Camera-type eye (tissue), 1 donor: ENCODE measurements at places on chromosomes 3 and 15. TPM values are rescaled to one million over a fixed set of nuclear protein-coding genes. Genes with fewer than 3 reads are reported as not detected.

Gene TMC3
- total RNA-seq, result 0.22 TPM

Gene SORD
- 25.8 TPM for total RNA-seq

Gene FES
- total RNA-seq, result 35.7 TPM

Gene SLC24A5
- total RNA-seq, result 22.1 TPM

Gene LAMB2
- 450 TPM for total RNA-seq

Gene FSD2
- total RNA-seq, result 2.9 TPM

Gene KLHL18
- total RNA-seq, result 44.2 TPM

Gene LYSMD4
- 29.0 TPM for total RNA-seq

Gene ARL8B
- 67.8 TPM for total RNA-seq

Gene PTH1R
- 14.7 TPM for total RNA-seq

Gene FEZF2
- total RNA-seq, result 14.3 TPM

Gene ITIH3
- total RNA-seq, result 0.66 TPM

Gene CHRNA5
- 3.6 TPM for total RNA-seq

Gene FAM107A
- total RNA-seq, result 18.9 TPM

Gene AADACL2
- total RNA-seq, result 1.3 TPM

Gene CDCP1
- total RNA-seq, result 2.2 TPM

Gene DBR1
- total RNA-seq, result 24.7 TPM

Gene SCN11A
- total RNA-seq, result 1.4 TPM

Gene THPO
- total RNA-seq, result not detected

Gene GPR176
- 19.8 TPM for total RNA-seq
